CD8-positive, alpha-beta T cell (primary cell): ENCODE measurements at places on chromosomes 13 and 19.

GRCh38 chr19:7614859-7615741 is 14.2 kb downstream of the XAB2 start:
- no peak for DNase-seq

- no peak for DNase-seq
These were observed 66.7 kb upstream of the ZNF536 start for GRCh38 chr19:30305346-30306060.

DNA sequence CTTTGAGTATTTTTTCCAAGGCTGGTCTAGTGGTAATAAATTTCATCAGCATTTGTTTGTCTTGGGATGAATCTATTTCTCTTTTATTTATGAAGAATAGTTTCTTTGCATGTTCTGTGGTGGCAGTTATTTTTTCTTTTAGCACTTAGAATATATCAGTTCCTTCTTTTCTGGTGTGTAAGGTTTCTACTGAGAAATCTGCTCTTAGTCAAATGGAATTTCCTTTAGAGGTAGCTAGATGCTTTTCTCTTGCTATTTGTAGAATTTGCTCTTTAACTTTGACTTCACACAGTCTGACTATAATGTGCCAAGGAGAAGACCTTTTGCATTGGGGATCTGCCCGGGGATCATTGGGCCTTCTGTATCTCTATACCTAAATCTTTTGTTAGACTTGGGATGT is 4.1 kb upstream of the SIGLEC6 start:
- DNase-seq, result no peak

- DNase-seq, result no peak
These were observed 1465.9 kb upstream of the SLC10A2 start for GRCh38 chr13:104532132-104532531.

- no peak for DNase-seq
These were observed 197.2 kb downstream of the TEX29 start for GRCh38 chr13:111517641-111518010.

DNA sequence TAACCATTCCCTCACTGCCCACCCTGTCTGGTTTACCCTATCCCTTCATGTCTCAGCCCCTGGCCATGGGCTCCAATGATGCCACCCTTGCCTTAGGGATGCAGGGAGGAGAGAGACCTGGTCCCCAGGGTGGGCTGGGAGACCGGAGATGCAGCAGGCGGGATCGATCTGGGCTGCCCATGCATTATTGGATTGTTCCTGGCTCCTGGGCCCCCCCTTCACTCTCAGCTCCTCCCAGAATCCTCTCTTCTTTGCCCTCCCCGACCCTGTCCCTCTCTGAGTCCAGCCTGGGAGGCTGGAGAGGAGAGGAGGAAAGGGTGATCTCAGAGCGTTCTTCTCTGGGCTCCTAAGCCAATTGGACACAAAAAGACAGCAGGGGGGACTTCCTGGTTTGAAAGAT is 5.8 kb downstream of the KASH5 start:
- no peak for DNase-seq
